ENCODE measurements at places on chromosomes 12 and 14.

DNA sequence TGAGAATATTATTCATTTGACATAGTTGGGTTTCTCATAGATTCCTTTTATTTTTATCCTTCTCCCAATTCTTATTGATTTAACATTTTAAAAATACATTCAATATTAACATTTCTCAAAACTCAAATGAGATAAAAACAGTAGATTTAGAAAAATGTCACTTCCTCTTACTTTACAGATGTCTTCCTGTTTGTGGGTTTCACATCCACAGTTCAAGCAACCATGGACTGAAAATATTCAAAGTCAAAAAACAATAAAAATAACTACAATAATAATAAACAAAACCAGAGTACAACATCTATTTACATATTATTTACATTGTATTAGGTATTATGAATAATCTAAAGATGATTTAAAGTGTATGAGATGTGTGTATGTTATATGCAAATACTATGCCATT lies 111.3 kb upstream of the SLC16A7 start:
- DNase-seq, result no peak

DNA sequence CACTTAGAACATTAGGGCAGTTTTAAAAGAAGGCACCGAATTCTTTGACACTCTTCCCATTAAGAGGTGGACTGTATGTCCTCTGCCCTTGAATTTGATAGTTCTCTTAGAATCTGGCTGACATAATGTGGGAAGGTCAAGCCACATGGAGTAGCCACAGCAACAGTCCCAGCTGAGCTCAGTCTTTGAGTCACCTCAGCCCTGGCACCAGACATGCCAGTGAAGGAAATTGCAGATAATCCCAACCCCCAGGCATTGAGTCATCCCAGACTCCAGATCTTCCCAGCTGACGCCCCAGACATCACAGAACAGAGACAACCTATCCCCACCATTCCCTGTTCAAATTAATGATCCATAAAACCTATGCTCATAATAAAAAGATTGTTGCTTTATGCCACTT lies 83.4 kb downstream of the GTF2A1 start:
- peak; percentile 57 for DNase-seq

DNA sequence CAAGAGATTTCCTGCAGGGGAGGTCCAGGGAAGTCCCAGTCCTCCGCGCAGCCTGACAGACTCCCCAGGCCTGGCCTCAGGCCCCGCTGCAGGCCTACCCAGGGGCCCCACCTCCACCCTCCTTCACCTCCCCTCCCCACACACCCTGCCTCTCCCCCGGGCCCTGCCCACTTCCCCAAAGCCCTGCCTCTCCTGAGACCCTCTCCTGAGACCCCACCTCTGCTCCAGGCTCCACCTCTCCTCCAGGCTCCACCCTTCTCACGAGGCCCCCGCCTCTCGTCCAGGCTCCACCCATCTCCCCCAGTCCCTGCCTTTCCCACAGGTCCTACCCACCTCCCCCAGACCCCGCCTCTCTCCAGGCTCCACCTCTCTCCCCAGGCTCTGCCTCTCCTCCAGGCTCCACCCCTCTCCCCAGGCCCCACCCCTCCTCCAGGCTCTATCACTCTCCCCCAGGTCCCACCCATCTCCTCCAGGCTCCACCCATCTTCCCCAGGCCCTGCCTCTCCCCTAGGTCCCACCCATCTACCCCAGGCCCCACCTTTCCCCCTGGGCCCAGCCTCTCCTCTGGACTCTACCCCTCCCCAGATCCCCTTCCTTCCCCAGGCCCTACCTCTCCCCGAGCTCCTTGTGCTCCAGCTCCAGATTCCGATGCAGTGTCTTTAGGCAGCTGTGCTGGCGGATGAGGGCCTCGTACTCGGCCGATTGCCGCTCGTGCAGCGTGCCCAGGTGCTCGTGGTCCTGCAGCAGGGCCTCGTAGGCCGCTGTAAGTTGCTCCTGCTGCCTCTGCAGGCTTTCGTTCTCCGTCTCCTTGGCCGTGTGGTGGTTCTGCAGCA lies 58.8 kb upstream of the GPR68 start:
- peak; percentile 30 for DNase-seq

DNA sequence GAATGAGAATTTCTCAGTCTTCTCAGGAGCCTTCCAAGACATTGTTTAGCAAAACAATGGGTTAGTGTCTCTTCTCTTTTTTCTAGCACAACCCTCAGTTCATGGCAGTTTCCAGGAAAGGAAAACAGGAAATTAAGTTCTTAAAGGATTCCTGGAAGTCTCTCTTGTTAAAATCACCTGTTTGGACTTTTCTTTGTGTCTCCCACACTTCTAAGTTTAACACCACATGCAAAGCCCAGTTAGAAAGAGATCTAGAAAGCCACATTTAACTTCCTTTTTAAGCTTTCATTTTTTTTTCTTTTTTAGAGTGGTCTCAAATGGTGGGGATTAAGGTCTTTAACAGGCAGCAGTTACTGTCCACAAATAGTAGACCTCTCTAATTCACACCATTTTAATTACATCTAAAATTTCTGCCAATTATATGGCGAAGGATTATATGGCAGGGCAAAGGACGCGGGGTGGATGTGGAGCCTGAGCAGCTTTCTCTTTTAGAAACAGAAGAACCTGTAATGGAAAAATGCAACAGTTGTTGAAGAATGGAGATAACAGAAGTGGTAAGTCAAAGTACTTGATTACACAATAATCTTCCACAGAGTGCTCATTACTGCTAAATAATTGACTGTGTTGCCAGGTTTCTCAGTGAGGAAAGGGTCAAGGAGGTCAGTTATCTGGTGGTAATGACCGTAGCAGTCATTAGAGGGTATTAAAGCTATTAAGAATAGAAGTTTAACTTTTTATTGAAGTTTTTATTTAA lies 298.6 kb downstream of the AKAP6 start:
- no peak for DNase-seq

DNA sequence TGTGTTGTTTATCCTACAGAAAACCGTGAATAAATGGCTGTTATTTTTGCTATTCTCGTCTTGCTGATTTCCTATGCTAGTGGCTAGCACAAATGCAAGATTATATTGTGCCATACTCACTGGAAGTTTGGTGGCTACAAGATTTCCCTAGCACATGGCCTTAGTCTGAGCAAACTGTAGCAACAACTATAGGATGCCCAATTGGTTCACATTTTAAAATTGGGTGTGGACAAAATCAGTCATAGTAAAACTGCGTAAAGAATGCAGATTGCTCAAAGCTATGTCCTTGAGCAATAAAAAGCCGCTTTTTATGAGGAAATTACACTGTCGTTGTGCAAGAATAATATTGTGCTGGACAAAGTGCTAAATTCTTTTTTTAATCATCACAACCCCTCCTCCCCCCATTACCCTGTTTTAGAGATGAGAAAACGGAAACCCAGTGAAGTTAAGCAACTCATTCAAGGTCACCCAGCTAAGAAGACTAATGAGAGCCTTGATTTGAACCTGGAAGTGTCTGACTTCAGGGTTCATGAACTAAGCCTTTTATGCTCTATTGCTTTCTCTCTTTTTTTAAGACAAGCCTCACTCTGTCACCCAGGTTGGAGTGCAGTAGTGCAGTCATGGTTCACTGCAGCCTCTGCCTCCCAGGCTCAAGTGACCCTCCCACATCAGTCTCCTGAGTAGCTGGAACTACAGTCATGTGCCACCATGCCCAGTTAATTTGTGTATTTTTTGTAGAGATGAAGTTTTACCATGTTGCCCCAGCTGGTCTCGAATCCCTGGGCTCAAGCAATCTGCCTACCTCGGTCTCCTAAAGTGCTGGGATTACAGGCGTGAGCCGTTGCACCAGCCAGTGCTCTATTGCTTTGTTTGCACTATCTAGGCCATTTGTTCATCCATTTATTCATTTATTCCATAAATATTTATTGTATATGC lies 73.6 kb downstream of the SRGAP1 start:
- DNase-seq, result peak; percentile 99

DNA sequence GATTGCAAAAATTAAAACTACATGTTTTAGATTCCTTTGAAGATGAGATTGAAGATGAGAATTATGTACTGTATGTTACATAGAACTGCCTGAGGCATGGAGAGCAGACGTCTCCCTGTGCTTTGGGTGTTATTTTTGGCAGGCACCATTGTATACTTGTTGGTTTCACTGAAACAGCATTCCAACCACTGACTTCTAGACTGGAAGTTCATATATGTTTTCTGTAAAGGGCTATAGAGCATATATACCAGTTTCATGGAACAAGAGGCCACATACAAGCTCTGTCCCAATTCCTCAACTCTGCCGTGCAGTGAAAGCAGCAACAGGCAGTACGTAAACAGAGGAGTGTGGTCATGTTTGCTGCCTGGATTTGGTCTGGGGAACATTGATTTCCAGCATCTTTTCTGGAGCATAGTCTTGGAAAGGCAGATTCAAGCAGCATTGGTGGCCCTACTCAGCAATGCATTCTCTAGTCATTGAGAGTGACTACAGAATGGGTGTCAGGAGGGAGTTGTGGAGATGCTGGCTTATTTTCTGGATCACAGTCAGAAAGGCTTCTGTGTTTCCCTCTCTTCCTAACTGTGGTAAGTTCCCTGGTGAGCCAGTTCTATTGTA lies 57.6 kb upstream of the CNTN1 start:
- no peak for DNase-seq

DNA sequence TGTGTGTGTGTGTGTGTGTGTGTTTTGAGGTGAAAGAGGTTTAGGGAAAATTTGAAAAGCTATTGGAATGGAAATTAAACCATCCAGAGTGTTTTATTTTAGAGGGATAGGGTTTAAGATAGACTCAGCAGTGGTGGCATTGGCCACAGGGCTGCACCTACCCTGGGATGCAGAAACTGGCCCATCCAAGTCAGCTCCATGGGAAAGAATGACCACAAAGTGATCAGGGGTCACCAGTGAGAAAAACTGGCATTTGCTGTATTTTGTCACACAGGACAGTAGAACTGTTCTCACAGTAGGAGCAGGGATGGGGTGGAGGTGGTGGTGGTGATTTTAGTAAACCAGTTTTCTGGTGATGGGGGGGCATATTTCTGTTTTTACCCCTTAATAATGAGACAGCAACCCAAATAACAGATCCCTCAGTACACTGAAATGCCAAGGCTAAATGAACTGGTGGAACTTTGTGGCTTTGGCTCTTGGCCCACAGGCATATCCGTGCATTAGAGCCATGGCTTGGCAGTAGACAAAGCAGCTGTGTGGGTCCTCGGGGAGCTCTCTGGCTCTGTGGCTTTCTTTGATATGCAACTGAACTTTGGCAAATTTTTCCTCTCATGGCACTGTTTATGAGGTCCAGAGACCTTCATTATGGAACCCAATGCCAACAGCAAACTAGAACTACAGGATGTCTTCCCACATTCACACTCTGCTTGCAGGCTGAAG lies 348.3 kb downstream of the ZFP36L1 start:
- DNase-seq, result peak; percentile 66

DNA sequence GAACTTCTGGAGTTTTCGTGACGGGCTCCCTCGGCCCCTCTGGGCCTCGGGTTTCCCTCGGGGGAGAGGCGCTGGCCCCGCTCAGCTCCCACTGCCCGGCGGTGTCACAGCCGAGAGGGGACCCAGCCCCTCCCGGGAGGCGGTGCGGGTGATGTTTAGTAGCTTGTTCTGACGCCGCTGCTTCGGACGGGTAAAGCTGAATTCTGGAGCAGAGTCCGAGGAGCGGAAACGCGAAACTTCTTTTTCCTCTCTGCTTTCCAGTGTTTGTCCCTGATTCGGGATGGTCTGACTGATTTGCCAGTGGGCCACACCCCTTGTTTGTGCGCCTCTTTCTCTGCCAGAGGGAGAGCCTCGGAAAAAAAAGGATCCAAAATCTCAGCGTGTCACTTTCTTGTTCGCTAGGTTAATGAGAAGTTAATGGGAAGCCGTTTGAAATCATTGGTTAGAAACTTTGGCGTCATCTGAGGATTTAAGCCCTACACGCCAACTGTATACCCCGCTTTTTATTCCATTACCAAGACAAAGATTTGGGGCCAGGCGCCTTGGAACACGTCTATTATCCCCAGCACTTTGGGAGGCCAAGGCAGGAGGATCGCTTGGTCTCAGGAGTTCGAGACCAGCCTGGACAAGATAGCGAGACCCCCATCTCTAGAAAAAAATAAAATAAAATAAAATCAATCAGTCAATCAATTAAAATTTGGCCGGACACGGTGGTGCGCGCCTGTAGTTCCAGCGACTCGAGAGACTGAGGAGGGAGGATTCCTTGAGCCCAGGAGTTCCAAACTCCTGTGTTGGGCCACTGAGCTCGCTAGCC lies 756 bp downstream of the TULP3 start:
- peak; percentile 71 for DNase-seq

- DNase-seq, result no peak
These were observed 101.4 kb downstream of the PLEKHA5 start for GRCh38 chr12:19230896-19231295.

DNA sequence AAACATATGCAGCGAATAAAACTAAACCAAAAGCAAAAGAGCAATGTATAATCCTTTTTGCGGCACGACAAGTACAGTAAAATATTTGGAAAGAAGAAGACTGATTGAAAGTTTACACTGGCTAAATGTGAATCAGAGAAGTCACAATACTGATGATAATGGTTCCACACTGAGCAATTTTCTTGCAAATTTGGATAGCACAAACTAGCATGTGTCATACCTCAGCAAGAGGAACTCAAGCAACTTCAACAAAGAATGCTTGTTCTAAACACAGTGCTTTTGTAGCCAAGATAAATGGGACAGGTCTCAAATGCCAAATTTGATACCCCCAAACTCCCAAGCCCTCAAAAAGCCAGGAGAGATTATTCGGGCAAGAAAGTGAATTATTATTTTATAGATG lies 839.1 kb downstream of the GALC start:
- DNase-seq, result no peak

DNA sequence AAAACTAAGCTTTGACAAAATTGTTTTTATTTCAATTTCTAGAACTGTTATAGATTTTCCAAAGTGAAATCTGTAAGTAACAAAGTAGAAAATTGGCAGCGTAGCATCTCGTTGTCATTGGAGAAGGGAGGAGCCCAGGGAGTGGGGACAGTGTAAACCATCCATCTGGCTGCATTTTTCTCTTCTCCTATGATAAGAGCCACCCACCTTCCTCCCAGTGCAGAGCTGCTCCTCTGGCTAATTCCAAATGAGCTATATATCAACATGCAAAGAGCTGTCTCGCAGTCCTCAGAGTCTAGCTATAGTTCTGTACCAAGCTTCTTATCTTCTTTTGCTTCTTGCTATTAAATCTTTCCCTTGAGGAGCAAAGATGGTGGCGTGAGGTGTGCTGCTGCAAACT lies 56.6 kb downstream of the SCN8A start:
- DNase-seq, result no peak

DNA sequence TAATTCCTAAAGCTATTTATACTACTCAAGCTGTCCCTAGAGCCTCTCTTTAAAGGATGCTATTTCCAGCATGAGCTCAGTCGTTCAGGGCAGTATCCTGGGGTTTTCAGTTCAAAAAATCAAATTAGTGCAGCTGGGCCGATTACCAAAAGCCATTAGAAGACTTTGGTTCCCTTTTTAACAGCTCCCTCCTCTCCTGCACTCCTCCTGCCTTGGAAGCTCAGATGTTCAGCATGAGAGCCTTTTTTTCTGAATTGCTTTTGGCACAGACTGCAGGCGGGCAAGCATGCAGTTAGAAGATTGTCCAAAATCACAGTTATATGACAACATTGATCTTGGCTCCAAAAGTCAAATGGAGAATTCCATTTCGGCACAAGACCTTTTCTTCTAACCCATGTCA lies 179.6 kb downstream of the SLC35F4 start:
- DNase-seq, result no peak

- DNase-seq, result no peak
These were observed 2.2 kb upstream of the LRRC23 start for GRCh38 chr12:6902448-6902847.

- DNase-seq, result peak; percentile 78
These were observed 111.4 kb downstream of the CRACR2A start for GRCh38 chr12:3641428-3642018.

Measured in fibroblast of skin of right biceps (primary cell).